Neuronal stem cell (in vitro differentiated cells): ENCODE measurements at places on chromosomes 7 and 10.
A peak's percentile ranks its signal among the peaks of the same experiment; 100 is the strongest.

DNA sequence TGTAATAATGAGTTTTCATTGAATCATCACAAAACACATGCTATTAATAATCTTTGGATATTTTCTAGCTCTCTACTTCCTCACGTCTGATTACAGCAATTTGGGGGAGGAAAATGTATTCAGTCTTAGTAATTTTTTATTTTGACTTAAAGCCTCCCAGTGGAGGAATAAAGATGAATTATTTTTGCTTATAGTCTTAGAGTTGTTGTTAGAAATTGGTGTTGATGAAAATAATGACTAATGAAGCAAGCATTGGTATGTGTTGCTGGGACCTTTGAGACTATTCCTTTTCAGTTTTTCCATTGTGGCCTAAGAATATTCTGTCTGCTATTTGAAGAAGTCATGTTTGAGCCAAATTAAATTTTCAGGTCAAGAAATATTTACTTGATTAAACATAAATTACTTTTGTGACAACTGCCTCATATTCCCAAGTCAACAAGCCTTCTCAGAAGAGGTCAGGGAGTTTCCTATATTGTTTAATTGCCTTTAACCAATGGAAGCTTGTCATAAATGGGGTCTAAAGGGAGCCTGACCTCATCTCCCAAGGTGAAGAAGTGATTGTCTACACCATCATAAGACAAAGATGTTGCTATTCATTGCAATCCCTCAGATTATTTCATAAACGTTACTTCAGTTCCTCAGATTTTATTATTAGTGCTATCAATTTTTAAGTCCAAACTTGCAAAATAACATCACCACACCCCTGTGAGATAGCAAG lies 90.0 kb downstream of the ST7 start:
- DNase-seq: no peak

DNA sequence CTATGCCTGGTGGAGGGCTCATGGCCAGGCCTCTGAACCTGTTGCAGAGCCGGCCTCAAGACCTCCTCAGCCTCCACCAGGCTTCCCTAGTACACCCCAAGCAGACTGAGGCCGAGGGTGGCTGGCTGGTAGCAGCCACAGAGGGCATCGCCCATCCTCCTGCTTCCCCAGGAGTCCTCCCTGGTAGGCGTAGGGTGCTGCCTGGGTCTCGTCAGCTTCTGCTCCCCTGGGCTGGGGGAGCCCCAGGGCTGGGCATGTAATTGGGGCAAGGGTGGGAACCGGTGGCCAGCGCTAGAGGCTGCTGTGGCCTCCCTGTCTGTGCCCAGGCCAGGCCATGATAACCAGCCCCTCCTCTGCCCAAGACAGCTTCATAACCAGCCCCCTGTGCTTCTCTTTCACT lies 32.6 kb downstream of the TBATA start:
- DNase-seq: no peak

GRCh38 chr7:83451501-83452045 lies 197.4 kb downstream of the SEMA3E start:
- no peak for DNase-seq

DNA sequence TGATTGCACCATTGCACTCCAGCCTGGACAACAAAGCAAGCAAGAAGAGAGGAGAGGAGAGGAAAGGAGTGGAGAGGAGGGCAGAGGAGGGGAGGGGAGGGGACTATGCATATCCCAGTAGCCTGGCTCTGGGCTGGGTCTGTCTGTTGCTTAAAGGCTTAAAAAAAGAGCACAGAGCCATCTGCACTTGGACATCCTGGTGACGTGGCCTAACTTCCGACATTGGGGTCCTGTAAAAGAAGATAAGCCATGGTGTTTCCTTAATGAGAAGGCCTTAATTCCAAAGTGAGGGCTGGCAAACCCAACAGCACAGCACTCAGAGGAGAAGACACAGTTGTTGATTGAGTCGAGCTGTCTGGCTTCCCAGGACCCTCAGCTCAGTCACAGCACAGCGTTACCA lies 352.6 kb downstream of the PAXIP1 start:
- no peak for DNase-seq

- no peak for DNase-seq
Measured at GRCh38 chr10:11113156-11113555, 95.5 kb downstream of the CELF2 start.

GRCh38 chr10:116715341-116715740 lies 27.0 kb downstream of the HSPA12A start:
- DNase-seq: no peak

DNA sequence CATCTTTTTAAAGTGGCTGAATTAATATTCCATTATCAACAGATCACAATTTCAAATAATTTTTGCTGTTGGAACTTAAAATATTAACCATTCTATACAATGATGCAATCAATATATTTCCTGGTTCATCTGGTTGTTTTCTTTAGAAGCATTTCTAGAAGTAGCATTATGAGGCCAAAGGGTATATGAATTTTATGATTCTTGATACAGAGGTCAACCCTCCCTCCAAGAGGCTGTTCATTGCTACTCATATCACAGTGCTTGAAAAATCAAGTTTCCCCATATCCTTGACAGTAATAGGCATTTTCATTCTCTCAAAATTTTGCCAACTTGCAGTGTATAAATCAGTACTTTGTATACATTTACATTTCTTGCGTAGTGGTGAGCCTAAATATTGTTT lies 312.6 kb downstream of the BMPER start:
- no peak for DNase-seq

- DNase-seq: no peak
Measured at GRCh38 chr10:67471022-67471421, 225.0 kb downstream of the CTNNA3 start.

DNA sequence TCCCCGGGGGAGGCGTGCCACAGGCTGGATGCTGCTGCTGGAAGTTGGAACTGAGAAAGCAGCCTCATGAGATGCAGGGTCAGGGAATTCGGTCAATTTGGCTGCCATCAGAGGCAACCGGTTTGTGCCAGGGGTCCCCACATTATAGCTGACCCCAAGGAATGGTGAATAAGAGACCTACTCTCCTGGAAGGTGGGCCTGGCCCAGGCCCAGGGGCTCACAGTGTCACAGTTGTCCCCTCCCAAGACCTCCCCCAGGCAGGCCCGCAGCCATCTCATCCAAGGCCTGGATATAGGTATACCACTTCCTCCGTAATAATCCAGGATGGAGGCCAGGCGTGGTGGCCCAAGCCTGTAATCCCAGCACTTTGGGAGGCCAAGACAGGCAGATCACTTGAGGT lies 114.6 kb downstream of the NPTX2 start:
- DNase-seq: no peak

DNA sequence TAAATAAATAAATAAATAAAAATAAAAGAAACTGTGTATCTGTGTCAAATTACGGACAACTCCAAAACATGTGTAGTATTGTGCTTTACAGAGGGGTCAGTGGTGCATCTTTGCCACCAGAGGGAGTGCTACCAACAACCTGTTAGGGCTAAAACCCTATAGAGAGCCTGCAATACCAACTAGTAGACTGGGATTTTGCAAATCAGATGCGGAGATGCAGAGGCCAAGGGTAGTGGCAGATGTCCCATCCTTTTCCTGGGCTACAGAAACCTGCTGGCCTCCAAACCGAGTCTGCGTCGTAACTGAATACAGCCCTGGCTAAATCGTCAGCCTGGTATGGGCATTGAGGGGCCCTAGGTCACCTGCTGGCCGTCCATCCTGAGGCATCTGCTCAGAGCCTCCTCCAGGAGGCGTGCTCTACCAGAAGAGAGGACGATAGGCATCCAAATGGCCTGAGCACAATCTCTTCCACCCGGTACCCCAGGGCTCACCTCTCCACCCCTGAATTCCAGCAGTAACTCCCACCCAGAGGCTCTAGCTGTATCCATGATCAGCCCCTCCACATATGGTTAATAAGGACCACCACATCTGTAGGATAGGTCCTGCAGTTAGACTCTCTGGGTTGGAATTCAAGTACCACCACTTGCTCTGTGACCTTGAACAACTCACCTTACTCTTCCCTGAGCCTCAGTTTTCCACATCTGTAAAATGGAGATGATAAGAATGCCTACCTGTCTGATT lies 6.2 kb upstream of the RRP12 start:
- DNase-seq: peak; percentile 62

GRCh38 chr7:129635300-129636029 lies 23.9 kb downstream of the NRF1 start:
- peak; percentile 39 for DNase-seq

GRCh38 chr10:27461312-27461711 lies 42.8 kb upstream of the RAB18 start:
- no peak for DNase-seq

DNA sequence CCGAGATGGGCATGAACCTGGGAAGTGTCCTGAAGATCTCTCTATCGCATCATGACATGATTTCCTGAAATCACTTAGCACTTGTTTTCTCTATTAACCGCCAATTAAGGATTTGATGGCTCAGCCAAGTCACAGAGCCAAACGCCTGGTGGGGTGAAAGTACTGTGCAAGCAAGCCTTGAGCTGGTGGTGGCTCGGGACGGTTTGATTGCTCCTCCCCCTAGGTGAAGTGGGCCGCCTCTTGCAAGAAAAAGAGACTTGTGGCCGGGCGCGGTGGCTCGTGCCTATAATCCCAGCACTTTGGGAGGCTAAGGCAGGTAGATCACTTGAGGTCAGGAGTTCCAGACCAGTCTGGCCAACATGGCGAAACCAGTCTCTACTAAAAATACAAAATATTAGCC lies 50.3 kb downstream of the COL26A1 start:
- no peak for DNase-seq

DNA sequence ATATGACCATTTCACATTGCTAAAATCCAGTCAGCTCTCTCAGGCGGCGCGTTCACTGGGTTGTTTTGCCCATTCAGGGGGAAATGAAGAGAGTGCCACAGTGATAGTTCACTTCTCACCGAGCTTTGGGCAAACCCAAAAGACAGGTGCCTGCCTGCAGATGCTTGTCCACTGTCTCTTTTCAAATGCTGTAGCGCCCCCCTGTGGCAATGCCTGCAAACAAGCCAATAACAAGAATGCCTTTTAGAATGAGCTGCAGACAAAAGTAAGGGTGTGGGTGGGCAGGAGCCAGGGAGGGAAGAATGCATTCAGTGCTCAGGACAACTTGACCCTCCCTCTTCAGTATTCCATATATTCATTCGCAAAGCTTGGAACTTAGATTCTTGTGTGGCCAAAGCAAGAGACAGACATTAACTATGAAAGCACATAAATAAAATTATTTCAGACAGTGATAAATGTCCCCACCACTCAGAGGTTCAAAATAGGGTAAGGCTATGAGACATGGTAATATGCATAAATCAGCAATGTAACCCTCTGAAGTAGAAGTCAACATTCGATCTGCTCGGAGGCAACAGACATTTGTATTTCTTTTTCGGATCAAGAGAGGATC lies 86.9 kb downstream of the JAZF1 start:
- peak; percentile 87 for DNase-seq

GRCh38 chr7:132055336-132056120 lies 499.1 kb upstream of the PODXL start:
- no peak for DNase-seq

GRCh38 chr10:116707981-116708380 lies 34.4 kb downstream of the HSPA12A start:
- no peak for DNase-seq

- DNase-seq: no peak
Measured at GRCh38 chr7:19144661-19145433, at the start of gene FERD3L. Gene FERD3L, minus strand, starts transcription at chr7:19145421. Its CDS starts 59 bp downstream, at chr7:19145362.

DNA sequence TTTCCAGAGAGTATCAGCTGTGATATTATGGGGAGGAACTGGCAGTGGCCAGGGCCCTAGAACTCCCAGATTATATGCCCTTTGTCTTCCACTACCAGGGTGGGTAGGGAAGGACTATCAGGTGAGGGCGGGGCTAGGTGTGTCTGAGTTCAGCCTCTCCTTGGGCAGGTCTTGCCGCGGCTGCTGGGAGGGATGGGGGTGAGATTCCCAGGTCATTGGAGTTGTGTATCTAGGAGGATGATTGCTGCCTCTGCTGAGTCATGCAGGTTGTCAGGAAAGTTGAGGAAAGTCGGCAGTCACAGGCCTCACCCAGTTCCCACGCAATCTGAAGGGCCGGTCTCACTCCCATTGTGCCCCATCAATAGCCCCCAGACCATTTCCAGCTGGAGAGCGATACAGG lies 185.2 kb downstream of the DKK1 start:
- no peak for DNase-seq
